Thoracic aorta (tissue), 2 donors: ENCODE measurements at places on chromosomes 13 and 19.

DNA sequence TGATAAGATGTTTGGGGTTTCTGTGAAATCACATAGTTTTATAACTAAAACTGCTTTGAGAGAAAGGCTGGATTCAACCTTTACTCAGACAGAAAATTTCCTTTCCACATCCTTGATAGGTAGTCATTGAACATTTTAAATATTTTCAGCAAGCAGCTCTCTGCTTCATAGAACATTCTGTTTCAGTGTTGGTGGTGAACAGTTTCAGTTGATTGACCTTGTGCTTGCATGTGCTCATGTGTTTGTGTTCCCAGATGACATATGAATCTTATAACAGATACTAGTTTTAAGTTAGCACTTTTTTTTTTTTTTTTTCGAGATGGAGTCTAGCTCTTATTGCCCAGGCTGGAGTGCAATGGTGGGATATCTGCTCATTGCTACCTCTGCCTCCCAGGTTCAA, 290.1 kb downstream of the HS6ST3 start:
- no peak for DNase-seq

DNA sequence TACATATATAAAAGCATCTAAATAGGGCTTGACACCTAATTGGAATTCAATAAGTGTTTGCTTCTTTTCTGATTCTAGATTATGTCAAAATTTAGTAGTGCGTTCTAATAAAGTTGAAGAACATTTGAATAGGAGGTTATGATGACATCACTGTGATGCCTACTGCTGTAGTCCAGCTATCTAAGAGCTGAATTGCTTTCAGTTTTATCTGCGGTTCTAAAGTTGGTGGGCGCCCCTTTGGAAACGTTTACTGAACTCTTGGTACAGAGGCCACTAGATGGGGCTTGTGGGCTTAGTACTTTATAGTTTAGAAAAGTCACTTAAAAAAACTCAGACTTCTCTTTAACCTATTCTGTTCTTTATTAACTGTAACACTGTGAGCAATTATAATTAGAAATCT, 776.9 kb downstream of the GPC5 start:
- DNase-seq, result no peak

GRCh38 chr19:35115177-35115951, at the start of gene FXYD3:
FXYD3 (plus strand) TSS chr19:35115823; CDS start chr19:35119377, 3,554 bp downstream.
- DNase-seq, result no peak

DNA sequence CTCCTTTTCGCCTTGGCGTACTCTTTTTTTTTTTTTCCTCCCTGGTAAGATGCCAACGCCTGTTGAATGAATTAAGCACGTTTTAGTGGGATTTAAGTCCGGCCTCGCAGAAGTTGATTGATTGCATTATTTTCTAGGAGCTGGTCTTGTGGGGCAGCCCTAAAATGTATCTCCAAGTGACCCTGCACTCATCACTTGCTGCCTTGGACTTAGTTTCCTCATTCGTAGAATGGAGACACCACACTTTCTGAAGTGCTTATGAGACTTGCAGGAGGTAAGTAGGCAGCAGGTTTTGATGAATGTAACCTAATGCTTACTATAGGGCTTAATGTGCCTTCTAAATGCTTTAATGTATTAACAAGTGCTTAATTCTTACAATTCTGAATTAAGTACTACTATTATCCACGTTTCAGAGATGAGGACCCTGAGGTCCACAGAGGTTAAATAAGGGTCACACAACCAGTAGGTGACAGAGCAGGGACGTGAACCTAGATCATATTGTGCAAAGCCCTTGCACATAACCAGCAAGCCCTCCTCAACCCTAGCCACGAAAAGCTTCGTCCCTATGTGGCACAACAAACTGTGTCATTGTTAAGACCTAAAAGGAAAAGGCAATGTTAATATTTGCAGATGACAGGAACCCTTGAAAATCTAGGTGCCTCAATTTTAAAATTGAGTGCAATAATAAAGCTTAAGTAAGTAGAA, 514 bp upstream of the ARGLU1 start:
- no peak for DNase-seq

GRCh38 chr19:17358395-17358794, 18.7 kb downstream of the PLVAP start:
- DNase-seq, result no peak
